Frontal cortex (tissue), 4 donors: ENCODE measurements at places on chromosomes 7 and 10. TPM values are rescaled to one million over a fixed set of nuclear protein-coding genes. Genes with fewer than 3 reads are reported as not detected.

RADIL gene
- 3.3 TPM for total RNA-seq

CALY gene
- 8.2 TPM for total RNA-seq

ADAM8 gene
- 1.2 TPM for total RNA-seq

CALHM1 gene
- total RNA-seq = not detected

ATRNL1 gene
- total RNA-seq = 909 TPM

LGI1 gene
- 23.2 TPM for total RNA-seq

EPO gene
- total RNA-seq = not detected

GHRHR gene
- not detected for total RNA-seq

SEMA4G gene
- 6.5 TPM for total RNA-seq

GFRA1 gene
- total RNA-seq = 8.2 TPM

FXYD4 gene
- not detected for total RNA-seq

- no peak for DNase-seq
Observed at GRCh38 chr10:130489891-130490290, 353.7 kb downstream of the GLRX3 start.

- DNase-seq = no peak
Observed at GRCh38 chr10:85458324-85458723, 908.3 kb downstream of the GRID1 start.

- no peak for DNase-seq
Observed at GRCh38 chr7:1852517-1853430, 182.7 kb downstream of the ELFN1 start.

DNA sequence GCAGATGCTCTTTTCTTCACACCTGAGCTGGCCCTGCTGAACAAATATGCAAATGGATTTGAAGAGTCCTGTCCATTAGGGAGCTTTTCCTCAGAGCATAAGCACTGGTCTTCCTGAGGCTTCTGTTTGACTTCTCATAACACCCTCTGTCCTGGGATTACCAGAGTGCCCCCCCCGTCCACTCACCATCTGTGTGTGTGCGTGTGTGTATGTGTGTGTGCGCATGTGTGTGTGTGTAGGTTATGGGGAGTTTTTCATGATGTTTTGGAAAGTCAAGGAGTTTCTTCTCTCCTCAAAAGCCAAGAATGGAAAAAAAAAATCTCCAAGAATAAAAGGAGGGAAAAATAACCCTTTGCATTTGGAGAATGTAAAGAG lies 57.7 kb upstream of the COMTD1 start:
- DNase-seq = no peak

- no peak for DNase-seq
Observed at GRCh38 chr7:22255342-22255741, 101.6 kb downstream of the RAPGEF5 start.

DNA sequence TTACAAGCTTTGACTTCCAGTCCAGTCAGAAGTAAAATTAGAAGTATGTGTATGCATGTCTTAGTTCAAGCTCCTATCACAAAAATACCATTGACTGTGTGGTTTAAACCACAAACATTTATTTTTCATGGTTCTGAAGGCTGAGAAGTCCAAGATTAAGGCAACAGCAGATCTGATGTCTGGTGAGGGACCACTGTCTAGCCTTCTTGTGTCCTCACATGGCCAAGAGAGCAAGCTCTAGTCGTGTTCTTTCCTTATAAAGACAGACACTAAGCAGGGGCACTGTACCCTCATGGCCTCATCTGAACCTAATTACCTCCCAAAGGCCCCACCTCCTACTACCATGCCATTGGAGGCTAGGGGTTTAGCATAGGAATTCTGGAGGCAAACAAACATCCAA lies 41.3 kb upstream of the ARL4A start:
- no peak for DNase-seq

- DNase-seq = no peak
Observed at GRCh38 chr10:128979405-128979804, 487.6 kb upstream of the MGMT start.

DNA sequence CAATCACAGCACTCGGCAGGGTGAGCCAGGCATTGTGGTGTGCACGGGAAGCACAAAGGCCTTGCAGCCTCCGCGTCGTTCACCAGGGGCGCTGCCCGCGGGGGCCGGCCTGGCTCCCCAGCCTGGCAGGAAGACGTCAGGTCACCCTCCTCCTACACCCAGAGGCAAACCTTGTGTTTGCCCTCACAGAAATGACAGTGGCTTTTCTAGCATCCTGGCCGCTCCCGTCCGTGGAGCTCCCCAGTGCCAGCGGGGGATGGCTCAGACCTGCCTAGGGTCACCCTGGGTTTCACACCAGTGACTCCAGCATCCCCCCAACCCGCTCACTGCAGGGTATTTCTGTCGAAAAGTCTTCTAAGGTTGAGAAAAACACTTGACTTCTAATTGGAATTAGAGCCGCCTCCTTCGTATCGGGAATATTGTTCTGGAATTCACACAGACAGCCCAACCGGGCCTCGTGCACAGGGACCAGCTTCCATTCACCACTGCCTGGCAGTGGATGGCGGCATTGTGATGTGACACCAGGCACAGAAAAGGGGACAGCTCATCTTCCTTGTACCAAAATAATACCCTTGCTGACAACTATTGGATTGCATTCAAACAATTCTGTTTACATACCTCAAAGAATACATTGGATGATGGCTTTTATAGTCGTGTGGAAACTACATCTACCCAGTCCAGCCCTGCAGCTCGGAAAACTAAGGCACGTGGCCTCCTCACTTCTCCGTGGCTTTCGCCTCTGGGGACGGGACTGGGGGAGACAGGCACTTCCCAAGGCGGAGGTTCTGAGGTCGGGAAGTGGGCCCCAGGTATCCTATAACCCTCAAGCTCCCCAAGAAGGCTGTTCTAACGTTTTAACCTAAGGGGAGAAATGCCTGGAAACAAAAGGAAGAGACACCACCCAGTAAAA lies 109.0 kb downstream of the EBF3 start:
- DNase-seq = no peak

DNA sequence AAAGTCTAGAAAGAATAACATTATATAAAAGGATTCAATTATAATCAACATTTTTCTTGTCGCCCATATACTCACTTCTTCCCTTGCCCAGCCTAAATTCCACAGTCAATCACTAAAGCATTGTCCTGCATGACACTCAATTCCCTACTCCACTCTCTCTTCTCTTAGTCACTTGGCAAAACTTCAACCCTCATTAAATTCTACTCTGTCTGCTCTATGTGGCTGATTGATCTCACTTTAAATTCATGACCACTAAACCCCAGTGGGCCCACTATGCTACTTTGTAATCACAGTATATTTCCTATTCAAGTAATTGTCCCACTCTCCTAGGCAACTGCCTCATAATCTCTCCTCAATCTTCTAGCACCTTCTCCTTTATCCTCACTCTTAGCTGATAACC lies 54.1 kb downstream of the MTERF1 start:
- no peak for DNase-seq

DNA sequence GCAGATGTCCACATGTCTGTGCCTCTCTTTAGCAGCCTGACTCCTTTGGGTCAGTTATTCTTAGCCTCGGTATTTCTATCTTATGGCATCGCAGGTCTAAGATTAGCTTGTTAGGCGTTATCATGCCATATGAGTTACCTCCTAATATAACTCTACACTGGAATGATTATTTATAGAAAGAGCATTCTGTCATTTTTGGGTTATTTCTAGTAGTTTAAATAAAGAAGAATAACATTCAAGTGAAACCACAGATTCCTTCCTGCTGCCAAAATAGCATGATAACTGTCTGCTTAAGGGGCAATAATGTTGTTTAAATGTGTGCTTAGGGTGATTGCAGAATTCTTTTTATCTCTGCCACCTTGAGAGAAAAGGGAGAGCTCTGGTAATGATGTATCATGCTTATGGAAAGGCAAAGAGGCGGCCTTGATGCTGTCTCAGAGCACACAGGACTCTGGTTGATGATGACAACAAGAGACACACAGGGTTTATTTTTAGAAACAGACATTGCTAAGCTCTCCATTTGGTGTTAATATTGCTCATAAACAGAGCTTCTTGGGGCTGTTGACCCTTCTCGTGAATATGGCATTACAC lies 10.4 kb downstream of the HDAC9 start:
- no peak for DNase-seq

GRCh38 chr10:67969875-67970274 lies 85.4 kb downstream of the SIRT1 start:
- DNase-seq = no peak

- no peak for DNase-seq
Observed at GRCh38 chr7:68246189-68246633, 1249.6 kb downstream of the TYW1 start.

DNA sequence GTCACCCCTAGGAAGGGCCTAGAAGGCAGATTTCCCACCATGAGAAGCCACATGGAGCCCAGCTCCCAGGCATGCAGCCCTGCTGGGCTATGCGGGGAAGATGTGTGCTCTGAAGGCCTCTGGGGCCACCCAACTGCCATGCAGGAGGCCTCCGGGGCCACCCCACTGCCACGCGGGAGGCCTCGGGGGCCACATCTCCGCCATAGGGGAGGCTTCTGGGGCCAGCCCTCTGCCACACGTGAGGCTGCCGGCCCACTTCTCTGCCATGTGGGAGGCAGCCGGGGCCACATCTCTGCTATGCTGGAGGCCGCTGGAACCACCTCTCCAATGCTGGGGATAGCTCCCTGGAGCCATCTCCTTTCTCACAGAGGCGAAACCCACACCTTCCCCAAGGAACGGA lies 451.8 kb downstream of the DNAJB6 start:
- DNase-seq = no peak

DNA sequence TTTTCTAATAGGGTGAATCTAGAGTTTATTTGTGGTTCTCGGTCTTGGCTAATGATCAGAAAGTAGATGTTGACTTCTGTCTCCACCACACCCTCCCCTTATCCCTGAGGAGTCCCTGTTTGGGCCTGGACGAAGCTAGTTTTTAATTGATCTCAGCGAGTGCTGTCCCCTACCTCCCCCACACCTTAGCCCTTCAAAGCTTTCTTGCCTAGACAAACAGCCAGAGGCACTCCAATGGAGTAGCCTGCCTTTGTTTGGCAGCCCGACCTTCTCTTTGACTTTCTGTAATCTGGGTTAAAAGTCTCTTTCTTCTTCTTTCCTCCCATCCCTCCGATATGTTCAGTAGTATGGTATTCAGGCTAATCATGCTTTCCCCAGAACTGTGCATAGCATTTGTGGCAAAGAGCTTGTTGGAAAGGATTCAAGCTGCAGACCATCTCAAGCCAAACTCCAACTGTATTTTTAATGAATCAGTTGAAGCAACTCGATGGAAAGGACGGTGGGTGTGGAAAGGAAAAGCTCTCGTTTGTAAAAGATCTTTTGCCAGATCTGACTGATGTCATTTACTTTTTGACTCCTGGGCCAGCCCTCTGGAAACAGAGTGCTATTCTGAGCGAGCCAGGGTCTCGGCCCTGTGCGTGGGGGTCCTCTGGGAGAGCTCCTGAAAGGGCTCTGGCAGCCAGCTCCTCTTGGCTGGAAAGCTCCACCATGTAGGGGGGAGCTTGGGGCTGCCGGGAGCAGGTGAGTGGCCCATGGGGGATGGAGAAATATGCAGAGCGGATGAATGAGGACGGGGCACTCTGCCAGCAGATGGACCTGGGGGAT lies 4.5 kb downstream of the FAM180A start:
- DNase-seq = no peak

- no peak for DNase-seq
Observed at GRCh38 chr7:105268056-105268455, 120.7 kb downstream of the SRPK2 start.

GRCh38 chr10:29951441-29951931 lies 107.9 kb downstream of the JCAD start:
- no peak for DNase-seq

DNA sequence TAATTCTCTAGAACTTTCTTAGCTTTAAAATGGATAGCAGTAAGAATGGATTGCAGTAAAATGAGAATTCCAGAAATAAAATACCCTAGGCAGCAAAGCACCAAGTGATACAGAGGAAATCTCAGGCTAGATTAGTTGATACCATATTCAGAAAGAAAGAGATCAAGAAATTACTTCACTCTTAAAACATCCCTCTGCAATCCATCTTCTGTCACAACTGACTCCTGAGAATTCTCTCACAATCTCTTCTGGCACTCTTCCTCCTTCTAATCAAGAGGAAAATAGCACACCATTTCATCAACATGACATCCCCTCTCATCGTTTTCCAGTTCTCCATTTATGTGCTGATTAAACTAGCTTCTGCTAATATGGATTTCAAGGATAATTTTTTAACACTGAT lies 42.2 kb upstream of the LAMB1 start:
- no peak for DNase-seq

GRCh38 chr7:108088729-108089128 lies 41.4 kb downstream of the LAMB4 start:
- DNase-seq = no peak

GRCh38 chr7:13028825-13029099 lies 341.3 kb downstream of the ARL4A start:
- no peak for DNase-seq

DNA sequence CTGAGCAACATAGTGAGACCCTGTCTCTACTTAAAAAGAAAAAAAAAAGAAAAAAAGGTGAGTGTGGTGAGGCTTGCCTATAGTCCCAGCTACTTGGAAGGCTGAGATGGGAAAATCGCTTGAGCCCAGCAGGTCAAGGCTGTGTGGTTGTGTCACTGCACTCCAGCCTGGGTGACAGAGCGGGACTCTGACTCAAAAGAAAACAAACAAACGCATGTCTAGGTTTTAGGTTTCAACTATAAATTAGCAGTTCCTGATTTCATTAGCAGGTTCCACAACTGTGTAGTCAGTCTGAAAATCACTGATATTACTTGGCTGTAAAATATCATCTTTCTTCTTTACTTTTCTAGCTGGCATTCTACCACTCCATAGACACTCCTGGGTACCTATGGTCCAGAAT lies 155.7 kb upstream of the HGF start:
- DNase-seq = no peak

DNA sequence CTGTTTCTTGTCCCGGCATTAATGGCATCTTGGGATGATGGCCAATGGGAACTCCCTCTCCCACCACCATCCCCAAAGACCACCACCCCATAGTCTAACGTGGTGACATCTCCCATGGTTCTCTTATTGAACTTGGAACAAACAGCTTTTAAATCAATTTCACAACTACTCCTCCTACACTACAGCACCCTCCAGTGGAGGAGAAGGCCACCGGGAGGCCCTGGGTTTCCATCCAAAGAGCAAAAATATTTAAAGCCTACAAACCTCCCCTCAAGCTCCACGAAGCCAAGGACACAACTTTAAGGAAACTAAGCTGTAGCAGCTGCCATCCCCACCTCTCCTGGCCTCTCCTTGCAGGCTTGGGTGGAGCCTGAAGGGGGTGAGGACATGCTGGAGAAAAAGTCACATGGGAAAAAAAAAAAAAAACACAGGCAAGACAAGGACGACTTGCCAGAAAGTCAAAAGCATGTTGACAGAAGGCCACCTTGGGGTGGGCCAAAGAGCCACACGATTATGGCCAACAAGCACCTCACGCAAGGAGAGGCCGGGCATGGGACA lies 94.0 kb upstream of the LANCL2 start:
- DNase-seq = no peak

GRCh38 chr10:110273474-110273873 lies 31.2 kb downstream of the SMNDC1 start:
- no peak for DNase-seq

DNA sequence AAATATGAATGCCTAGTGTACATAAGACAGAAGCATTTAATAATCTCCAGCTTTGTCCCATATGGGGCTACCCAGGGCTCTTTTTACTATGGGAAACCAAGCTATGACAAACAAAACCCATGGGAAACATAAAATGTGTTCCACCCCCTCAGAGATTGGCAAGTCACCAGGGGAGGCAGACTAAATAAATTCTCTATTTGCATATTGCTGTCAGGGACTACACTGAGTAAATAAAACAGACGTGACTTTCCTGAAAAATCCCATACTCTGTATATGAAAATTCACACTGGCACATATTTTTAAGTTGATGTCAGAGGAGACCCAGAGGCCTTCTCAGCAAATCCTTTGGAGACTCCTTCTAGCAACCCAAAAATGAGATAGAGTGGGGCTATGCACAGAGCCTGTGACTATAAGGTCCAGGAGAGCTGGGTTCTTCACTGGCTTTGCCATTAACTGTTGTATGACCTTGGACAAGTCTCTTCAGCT lies 44.0 kb upstream of the HPSE2 start:
- DNase-seq = no peak
